Breast epithelium (tissue), 4 donors: ENCODE measurements at places on chromosomes 7 and 10. TPM values are rescaled to one million over a fixed set of nuclear protein-coding genes. Genes with fewer than 3 reads are reported as not detected.
A peak's percentile ranks its signal among the peaks of the same experiment; 100 is the strongest.

DNA sequence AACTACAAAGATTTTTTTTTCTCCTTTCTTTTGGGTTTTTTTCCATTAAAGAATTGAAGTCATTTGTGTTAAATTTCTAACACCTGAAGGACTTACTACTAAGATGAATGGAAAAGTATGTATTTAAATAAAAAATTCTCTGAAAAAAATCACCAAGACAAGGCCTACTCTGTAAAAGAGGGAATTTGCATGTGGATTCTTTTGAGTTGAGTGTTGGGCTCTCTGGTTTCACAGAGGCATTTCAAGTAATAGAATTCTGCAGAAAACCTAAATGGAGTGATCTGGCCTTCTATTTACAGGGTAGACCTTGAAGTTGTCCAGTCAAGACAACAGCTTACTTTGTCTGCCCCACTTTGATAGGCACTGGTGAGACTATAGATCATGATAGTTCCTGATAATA, 4.1 kb downstream of the LRRC17 start:
- no peak for DNase-seq
- H3K27ac ChIP-seq, result no peak overlapping the region
- no peak overlapping the region for H3K4me3 ChIP-seq
- no peaks in the 10 kb centered on the region for H3K27me3 ChIP-seq
- no peaks in the 10 kb centered on the region for H3K36me3 ChIP-seq

Gene ANKRD22
- total RNA-seq, result 1.6 TPM

GRCh38 chr7:128011131-128011661, 20.0 kb downstream of the LRRC4 start:
- no peaks in the 10 kb centered on the region for H3K4me1 ChIP-seq
- H3K36me3 ChIP-seq, result no peaks in the 10 kb centered on the region
- no peaks in the 10 kb centered on the region for H3K27me3 ChIP-seq
- no peak overlapping the region for H3K27ac ChIP-seq

GRCh38 chr10:133257489-133258065, 19.1 kb downstream of the ADAM8 start:
- H3K36me3 ChIP-seq, result no peaks in the 10 kb centered on the region
- peak; percentile 53 for DNase-seq
- peak overlapping the region; percentile 84 for H3K27ac ChIP-seq
- no peaks in the 10 kb centered on the region for H3K27me3 ChIP-seq
- H3K4me3 ChIP-seq, result peak overlapping the region; percentile 4

GRCh38 chr7:36155811-36156361, 2.8 kb downstream of the EEPD1 start:
- no peaks in the 10 kb centered on the region for H3K36me3 ChIP-seq
- no peaks in the 10 kb centered on the region for H3K27me3 ChIP-seq
- H3K4me3 ChIP-seq, result peak overlapping the region; percentile 65
- H3K27ac ChIP-seq, result peak overlapping the region; percentile 10
- peaks cover 12% of the 10 kb centered on the region for H3K4me1 ChIP-seq

DNA sequence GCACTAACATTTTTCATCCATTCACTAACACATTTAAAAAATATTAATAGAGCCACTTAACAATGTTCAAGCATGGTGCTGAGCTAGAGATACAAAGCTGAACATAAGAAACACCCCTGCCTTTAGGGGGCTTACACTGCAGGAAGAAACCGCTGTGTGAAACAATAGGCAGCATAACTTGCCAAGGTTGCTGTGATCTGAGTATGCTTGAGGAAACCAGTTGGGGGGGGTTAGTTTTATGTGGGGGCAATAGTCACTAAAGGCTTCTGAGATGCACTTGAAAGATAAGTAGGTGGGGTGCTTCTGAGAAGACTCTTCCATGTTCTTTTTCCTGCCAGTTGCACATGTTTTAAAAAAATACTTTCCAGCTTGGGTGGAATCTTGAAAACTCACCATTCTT, 2.8 kb downstream of the RBM17 start:
- H3K4me1 ChIP-seq, result peaks cover 3% of the 10 kb centered on the region
- H3K27ac ChIP-seq, result no peak overlapping the region
- DNase-seq, result no peak

- no peaks in the 10 kb centered on the region for H3K36me3 ChIP-seq
- H3K27ac ChIP-seq, result no peak overlapping the region
- H3K4me3 ChIP-seq, result no peak overlapping the region
- DNase-seq, result no peak
- no peaks in the 10 kb centered on the region for H3K27me3 ChIP-seq
Observed at GRCh38 chr10:63744060-63744941, 223.1 kb downstream of the REEP3 start.

Gene TMEM168
- total RNA-seq, result 28.2 TPM

DNA sequence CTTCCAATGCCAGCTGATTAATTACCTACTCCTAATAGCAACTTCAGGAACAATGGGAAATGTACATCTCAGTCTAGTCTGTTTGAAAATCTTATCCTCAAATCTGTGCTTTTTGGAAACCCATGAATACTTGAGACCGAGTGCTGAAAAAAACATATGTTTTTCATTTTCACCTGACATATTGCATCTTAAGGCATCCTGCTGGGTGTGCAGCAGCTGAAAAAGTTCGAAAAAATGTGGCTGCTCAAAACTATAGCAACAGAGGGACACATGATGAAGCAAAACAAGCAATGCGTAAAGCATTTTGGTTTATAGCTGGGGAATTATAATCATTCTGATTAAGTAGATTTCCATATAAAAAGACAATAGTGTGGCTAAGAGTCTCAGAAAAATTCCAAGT, 218.0 kb downstream of the CREB5 start:
- no peak overlapping the region for H3K4me3 ChIP-seq
- no peaks in the 10 kb centered on the region for H3K36me3 ChIP-seq
- no peak for DNase-seq
- no peak overlapping the region for H3K27ac ChIP-seq
- H3K27me3 ChIP-seq, result no peaks in the 10 kb centered on the region

DNA sequence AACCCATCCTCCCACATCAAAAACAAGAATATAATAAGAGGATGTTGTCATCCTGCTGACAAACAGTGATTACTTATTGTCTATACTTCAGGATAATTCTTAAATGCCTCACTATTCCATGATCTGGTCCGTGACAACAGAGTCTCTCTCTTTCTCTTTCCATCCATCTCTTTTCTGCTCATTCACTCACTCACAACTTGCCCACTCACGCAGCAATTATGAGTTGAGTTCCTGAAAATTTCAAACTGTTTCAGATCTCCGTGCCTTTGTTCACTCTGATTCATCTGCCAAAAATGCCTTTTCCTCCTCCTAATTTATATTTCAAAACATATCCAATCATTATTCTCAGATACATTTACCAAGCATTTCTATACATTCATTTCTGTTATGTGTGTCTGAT, 1.4 kb downstream of the OR6B1 start:
- no peaks in the 10 kb centered on the region for H3K27me3 ChIP-seq
- no peaks in the 10 kb centered on the region for H3K36me3 ChIP-seq
- no peak overlapping the region for H3K27ac ChIP-seq
- DNase-seq, result no peak

- H3K27me3 ChIP-seq, result no peaks in the 10 kb centered on the region
- H3K27ac ChIP-seq, result no peak overlapping the region
- H3K4me3 ChIP-seq, result no peak overlapping the region
Observed at GRCh38 chr10:3085785-3086567, 18.6 kb downstream of the PFKP start.

Gene CALCR
- total RNA-seq, result 0.66 TPM

DNA sequence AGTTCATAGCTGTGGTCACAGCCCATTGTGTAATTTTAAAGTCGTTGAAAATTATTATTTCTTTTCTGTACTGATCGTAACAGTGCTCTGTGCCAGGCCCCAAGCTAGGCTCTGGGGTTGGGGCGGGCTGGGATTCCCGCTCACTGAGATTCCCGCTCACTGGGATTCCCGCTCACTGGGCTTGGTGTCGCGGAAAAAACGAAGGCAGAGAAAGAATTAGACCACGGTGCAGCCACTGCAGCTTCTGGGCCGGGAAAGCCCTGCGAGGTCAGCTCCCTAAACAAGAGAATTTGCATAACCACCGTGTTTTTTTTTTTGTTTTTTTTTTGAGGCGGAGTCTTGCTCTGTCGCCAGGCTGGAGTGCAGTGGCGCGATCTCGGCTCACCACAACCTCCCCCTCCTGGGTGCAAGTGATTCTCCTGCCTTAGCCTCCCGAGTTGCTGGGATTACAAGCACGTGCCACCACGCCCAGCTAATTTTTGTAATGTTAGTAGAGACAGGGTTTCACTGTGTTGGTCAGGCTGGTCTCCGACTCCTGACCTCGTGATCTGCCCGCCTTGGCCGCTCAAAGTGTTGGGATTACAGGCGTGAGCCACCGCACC, 31.2 kb downstream of the FOXK1 start:
- DNase-seq, result peak; percentile 36
- peak overlapping the region; percentile 30 for H3K4me3 ChIP-seq
- H3K27me3 ChIP-seq, result no peaks in the 10 kb centered on the region
- H3K27ac ChIP-seq, result peak overlapping the region; percentile 55

- no peaks in the 10 kb centered on the region for H3K36me3 ChIP-seq
- no peaks in the 10 kb centered on the region for H3K4me1 ChIP-seq
- no peak overlapping the region for H3K27ac ChIP-seq
- no peak for DNase-seq
- no peaks in the 10 kb centered on the region for H3K27me3 ChIP-seq
Observed at GRCh38 chr10:109358325-109358724, 565.0 kb downstream of the XPNPEP1 start.

DNA sequence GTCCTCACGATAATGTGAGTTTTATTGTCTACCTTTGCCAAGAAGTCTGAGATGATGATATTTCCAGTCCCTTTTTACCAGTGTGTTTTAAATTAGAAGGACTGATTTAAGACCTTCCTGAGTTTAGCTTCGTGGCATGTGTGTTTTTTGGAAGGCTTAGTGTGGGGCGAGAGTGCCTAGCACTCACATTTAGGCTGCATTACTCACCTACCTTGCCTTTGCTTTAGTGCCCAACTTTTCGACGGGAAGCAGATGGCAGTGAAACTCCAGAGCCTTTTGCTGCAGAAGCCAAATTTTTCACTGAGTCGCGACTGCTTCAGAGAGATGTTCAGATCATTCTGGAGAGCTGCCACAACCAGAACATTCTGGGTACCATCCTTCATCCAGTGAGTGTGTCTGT, 50.9 kb downstream of the SND1 start:
- no peak overlapping the region for H3K27ac ChIP-seq
- DNase-seq, result no peak
- no peak overlapping the region for H3K4me3 ChIP-seq

Gene CHN2
- 7.9 TPM for total RNA-seq

Gene CLEC5A
- not detected for total RNA-seq

GRCh38 chr7:102064361-102065025, 222.2 kb upstream of the SH2B2 start:
- H3K4me3 ChIP-seq, result no peak overlapping the region
- no peaks in the 10 kb centered on the region for H3K36me3 ChIP-seq
- peak; percentile 51 for DNase-seq
- no peaks in the 10 kb centered on the region for H3K27me3 ChIP-seq
- no peak overlapping the region for H3K27ac ChIP-seq
- H3K4me1 ChIP-seq, result no peaks in the 10 kb centered on the region

GRCh38 chr7:154965014-154965413, 37.9 kb downstream of the PAXIP1 start:
- no peak for DNase-seq
- H3K4me1 ChIP-seq, result no peaks in the 10 kb centered on the region
- no peak overlapping the region for H3K27ac ChIP-seq
- H3K36me3 ChIP-seq, result no peaks in the 10 kb centered on the region

DNA sequence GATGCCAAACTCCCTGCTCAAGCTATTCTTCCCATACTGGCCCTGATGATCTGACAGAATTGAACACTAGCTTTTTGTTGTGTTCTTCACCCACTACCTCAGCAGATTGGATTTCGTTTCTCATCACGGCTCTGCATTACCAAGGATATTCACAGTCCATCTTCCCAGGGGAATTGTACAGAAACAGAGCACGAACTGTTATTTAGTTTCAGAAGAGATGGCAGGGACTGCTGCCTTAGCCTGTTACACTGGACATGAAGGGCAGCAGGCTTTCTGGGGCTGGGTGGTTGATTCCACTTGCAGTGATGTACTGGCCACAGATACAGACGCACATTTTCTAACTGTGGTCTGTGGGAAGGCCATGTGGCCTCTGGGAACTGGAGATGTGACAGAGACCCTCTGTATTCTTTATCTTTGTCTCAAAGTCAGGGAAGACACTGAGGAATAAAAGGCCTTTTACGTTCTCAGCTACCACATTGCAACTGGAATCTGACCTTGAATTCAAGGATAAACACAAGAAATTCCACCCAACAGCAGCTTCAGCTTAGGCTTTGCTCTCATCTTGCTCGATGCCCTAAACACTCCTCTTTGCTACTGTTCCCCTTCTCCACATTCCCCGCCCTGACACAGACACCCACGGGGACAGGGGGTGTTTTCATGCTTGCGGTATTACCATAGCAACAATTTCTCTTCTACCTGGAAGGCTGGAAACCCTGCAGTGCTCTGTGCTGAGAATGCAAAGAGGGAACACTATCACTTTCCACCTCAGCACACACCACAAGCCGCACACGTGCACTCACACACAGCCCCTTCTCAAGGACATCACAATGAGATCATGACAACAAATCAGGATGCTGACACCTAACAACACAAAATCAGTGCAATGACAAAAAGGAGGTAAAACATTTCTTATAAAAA, 81.7 kb downstream of the RNF216 start:
- H3K4me3 ChIP-seq, result no peak overlapping the region
- peaks cover 2% of the 10 kb centered on the region for H3K4me1 ChIP-seq
- no peaks in the 10 kb centered on the region for H3K36me3 ChIP-seq
- no peak for DNase-seq
- H3K27ac ChIP-seq, result peak overlapping the region; percentile 41
- H3K27me3 ChIP-seq, result no peaks in the 10 kb centered on the region

Gene TWNK
- 5.3 TPM for total RNA-seq

- H3K4me1 ChIP-seq, result no peaks in the 10 kb centered on the region
- H3K27ac ChIP-seq, result no peak overlapping the region
- H3K4me3 ChIP-seq, result no peak overlapping the region
- H3K36me3 ChIP-seq, result no peaks in the 10 kb centered on the region
Observed at GRCh38 chr10:31977440-31978155, 49.0 kb upstream of the ARHGAP12 start.

DNA sequence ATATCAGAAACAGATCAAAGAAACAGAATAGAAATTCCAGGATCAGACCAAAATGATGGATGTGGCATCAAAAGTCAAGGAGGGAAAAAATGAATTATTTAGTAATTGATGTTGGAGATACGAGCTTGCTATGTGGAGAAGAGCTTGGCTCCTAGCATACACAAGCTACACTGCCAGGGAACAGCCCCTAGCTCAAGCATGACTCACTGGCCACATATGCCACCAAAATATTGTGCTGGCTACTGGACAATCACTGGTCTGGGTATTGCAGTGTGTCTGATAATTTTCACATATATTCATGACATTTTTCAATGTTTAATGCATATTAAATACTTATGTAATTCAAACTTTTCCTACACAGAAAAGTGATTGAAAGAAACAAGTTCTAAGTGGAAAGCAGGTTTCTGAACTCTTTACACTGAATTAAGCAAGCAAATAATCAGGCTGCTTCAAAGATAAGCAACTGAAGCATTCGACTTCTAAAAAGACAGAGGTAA, 59.3 kb downstream of the OAT start:
- H3K4me3 ChIP-seq, result no peak overlapping the region
- H3K36me3 ChIP-seq, result no peaks in the 10 kb centered on the region
- H3K4me1 ChIP-seq, result no peaks in the 10 kb centered on the region
- H3K27me3 ChIP-seq, result no peaks in the 10 kb centered on the region
- no peak for DNase-seq

GRCh38 chr10:102010961-102011360, 45.0 kb downstream of the ARMH3 start:
- H3K4me1 ChIP-seq, result no peaks in the 10 kb centered on the region
- DNase-seq, result no peak
- H3K27ac ChIP-seq, result no peak overlapping the region
- no peaks in the 10 kb centered on the region for H3K36me3 ChIP-seq
- H3K27me3 ChIP-seq, result no peaks in the 10 kb centered on the region
- no peak overlapping the region for H3K4me3 ChIP-seq
